BJ (cell line): ENCODE measurements at places on chromosomes 11 and 22. TPM values are rescaled to one million over a fixed set of nuclear protein-coding genes. Genes with fewer than 3 reads are reported as not detected.

GRCh38 chr11:125433454-125434121 is 62.5 kb downstream of the FEZ1 start:
- DNase-seq = no peak

Gene CHORDC1
- 14.3 and 21.1 TPM in 2 replicates for polyA plus RNA-seq

DNA sequence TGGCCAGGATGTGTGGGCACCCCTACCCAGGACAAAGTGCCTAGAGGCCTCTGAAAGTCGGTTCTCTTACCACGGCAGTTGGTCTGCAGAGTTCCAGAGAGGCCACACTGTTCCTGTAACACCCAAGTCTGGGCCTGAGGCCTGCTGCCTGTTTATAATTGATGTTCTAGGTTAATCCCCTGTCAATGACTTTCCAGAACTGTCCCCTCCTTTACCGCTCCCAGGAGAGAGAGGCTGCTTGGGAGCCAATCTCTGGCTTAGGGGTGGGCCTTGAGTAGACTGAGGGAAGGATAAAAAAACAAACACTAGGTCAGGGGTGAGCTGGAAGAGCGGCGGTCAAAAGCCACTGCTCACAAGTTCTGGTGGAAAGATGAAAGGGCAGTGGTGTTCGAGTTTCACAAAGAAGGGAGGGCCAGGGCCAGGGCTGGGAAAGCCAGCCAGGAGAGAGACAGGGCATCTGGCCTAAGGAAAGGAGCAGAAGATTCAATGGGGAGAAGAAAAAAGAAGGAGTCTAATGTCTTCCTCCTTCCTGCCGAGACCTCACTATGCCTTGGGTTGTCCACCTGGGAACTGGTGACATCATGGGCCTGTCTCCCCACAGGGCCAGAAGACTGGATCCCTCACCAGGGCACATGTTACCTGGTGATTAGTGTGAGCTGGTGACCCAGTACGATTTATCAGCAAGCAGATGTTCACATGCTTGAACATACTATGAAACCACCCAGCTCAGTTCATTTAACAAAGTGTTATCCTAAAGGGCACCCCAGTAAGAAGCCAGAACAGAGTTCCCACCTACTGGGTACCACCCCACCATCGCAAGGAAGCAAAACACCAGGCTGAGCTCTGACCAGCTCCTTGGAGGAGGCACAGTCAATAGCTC is 50.2 kb downstream of the PC start:
- DNase-seq = no peak

GRCh38 chr11:13140873-13141655 is 131.9 kb downstream of the RASSF10 start:
- no peak for DNase-seq

- DNase-seq = no peak
Measured at GRCh38 chr11:57568330-57568766, 876 bp upstream of the UBE2L6 start.

DNA sequence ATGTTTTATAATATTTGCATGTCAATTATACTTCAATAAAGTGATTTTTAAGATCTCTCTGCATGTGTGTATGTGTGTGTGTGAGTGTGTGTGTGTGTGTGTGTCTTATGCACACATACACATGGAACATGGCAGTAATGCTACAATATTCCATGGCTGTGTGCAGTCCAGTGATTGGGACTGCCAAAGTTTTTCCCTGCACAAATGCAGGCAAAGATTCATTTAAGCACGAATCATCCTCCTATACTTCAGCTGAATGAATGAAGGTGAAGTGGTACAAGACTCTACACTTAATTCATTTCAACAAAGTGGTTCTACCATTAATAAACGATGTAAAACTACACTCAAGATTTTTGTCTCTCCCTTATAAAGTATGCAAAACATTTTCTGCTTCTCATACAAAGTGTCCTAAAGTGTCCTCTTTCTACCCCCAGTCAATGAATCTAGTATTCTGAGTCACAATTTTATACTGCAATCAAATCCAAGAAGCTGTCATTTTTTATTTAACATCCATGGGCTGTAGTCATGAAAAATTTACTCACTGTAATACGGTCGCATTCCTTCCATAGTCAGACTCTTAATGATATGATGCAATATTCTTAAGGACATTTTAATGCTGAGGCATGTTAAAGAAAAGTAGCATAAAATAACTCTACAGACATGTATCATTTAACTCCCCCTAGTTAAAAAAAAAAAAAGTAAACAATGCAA is 132.4 kb downstream of the TTC28 start:
- DNase-seq = peak; percentile 93

DNA sequence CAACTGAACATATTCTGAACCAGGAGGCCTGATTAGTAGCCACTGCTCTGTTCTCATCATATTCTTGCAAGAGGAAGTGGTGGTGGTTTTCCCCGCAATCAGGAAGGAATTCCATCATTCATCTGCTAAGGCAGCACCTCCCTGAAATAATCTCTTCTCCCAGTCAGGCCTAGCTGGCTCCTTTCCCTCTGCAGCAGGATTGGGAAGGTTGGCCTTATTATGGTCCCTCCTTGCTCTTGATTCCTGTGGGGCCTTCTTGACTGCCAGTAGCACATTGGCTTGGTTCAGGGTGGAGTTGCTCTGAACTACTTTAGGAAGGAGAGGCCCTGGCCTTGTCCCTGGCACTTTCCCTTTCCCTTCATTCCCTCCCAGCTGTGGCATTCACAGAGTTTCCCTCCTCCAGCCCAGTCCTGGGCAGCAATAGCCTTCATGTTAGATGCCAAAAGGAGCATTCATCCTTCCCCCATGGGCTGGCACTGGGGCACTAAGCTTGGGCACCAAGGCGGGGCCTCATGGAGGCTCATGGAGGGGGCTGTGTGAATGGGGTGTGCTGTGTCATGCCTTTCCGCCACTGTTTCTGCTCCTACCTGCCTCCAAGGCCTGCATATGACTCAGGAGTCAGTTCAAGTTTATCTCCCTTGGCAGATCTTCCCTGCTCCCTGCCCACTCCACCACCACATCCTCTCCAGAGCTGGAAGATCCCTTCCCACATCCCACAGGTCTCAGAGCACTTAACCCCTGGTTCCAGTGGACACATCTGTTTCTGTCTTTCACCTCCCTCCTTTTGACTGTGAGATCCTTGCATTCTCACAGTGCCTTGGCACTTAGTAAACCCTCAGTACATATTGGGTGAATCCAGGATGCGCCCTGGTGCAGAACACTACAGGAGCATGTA is 27.6 kb upstream of the CD44 start:
- DNase-seq = peak; percentile 69

- no peak for DNase-seq
Measured at GRCh38 chr11:98207086-98207485, 813.7 kb upstream of the CNTN5 start.

Gene PDE3B
- polyA plus RNA-seq = 0.06 TPM in 2 replicates

Gene PRODH
- not detected in 2 replicates for polyA plus RNA-seq

GRCh38 chr11:111379602-111380136 is 594 bp upstream of the POU2AF1 start:
- DNase-seq = no peak

DNA sequence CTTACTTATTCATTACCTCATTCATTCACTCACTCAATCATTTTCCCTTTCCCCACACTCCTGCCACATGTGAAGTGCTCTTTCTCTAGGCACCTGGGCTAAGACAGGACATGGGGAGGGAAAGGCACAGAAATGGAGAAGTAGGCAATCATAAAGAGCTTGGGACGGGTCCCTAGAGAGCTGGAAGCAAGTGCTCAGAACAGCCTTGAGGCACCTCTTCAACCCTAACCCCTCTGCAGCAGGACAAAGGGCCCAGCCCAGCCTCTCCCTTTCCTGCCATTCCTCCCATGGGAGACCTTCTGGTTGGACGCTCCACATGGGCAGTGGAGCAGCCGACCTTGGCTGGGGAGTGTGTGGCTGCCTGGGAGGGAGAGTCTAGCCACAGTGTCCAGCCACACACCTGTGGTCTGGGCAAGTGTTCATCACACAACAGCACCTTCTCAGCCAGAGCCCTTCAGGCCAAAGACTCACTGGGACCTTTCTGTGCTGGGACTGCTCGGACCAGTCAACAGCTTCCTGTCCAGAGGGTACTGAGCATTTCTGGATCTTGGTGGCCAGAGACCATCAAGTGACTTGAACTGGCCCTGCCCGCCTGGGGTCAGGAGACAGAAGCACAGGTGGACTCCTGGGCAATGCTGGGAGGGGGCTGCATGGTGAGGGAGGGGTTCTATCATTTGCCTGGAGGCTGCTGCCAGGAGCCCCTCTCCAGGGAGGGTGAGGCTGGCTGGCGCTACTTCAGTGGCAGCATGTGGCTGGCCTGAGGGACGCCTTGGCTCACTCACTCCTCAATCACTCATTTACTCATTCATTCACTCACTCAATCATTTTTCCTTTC is 1.0 kb upstream of the MUC5AC start:
- DNase-seq = no peak

DNA sequence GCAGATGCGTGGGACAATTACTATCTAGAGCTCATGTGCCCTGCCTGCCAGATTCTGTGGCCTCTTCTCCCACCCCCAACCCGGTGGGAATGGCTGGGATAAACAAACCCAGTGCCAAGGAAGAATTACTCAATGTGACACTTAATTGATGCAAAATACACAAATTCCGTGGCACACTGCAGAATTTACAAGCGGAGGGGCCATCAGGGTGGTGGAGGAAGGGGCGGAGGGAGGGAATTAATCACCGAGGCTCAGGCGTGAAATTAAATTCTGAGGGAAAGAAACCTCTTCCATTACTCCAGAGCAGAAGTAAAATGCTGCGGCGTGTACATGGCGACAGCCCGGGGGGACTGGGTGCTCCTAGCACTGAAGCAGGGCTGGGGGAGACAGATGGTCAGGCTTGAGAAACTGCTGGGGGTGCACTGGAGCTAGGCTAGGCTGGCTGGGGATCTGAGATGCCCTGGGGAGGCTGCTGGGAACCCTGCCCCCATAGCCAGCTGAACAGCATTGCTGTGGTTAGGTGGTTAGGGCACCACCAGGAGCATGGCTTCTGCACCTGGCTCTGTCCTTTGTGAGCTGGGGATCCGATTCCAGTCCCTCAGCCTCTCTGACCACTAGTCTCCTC is 200.6 kb downstream of the CEP164 start:
- no peak for DNase-seq

DNA sequence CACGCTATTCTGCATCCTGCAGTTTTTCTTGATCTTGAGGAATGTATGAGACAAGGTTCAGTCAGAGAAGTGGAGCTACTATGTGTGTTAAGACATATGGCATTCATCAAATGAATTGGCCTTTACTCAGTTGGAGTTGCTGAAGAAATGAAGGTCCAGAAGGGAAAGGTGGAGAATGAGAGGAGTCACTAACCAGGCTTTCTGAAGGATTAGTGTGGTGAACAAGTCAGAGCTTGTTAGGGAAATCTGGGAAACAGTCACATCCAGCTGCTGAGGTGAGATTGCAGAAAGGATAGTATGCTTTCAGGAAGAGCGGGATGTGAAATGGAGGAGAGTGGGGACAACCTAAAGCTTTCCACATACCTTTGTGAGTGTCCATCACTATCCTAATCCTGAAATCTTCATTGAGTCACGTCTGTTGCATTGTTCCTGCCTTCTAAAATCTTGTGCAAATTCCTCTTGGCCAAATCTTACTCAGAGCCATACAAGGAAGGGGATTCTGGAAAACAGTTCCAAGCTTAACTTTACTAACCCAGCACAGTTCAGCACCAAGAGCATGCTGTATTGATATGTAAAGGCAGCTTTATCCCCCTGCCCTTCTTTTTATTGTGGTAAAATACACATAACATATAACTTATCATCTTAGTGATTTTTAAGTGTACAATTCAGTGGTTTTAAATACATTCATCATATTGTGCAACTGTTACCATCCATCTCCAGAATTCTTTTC is 11.4 kb upstream of the PITPNB start:
- no peak for DNase-seq

GRCh38 chr22:31019191-31019930 is 50.3 kb downstream of the TUG1 start:
- DNase-seq = no peak

DNA sequence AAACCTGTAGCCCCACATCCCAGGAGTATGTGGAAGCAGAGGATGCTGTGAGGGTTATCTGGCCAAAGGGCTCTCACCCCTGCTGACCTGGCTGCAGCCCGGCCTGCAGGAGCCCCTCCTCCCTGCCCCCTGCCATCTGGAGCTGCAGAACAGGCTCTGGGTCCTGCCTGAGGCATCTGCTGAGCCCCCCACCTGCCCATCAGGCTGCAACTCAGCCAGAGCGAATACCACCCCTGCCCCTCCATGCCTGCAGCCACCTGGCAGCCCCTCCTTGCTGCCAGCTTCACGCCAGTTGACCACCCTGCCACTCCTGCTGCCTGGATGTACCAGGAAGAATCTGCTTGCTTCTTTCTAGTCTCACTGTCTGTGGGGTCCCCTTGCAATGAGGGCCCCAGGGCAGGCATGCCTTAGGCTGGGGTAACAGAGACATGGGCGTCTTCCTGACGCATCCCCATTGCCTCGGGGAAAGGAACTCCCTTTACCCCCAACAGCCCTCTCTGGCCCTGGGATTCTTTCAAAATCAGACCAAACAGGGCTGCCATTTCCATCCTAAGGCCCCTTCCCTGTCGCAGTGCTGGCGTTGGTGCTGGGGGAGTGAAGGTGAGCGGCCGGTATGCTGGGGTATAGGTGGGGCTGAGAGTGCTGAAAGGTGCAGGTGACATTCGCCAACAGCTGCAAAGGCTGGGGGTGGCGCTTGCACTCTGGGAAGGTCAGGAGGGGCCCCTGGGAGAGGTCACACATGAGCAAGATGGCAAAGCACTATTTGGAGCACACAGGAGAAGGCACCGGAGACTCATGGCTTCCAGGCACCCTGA is 1334.6 kb downstream of the TBC1D22A start:
- no peak for DNase-seq

- no peak for DNase-seq
Measured at GRCh38 chr22:43533656-43534428, 122.0 kb downstream of the MPPED1 start.

DNA sequence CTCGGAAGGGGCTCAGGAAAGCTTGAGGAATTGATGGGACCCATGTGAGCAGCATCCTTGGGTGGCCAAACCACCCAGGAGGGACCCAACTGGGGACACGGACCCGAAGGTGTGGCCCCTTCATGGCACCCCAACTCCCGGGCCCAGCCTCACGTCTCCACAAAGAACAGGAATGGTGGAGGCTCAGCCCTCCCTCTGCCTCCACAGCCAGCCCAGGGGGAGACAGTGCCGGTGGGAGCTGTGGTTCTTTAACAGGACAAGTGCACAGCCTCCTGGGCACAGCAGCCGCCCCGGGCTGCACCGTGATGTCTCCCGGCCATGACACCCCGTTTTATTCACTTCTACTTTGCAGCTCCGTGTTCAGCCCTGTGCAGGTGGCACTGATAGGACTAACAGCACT is 587.2 kb downstream of the BRD1 start:
- DNase-seq = no peak

Gene PHETA2
- 20.1 and 27.4 TPM in 2 replicates for polyA plus RNA-seq

Gene WNT11
- 0.25 and 0.26 TPM in 2 replicates for polyA plus RNA-seq

GRCh38 chr11:60985991-60986915 is 14.8 kb downstream of the CD6 start:
- DNase-seq = no peak

Gene RIMBP3C
- 0.06 and 0.11 TPM in 2 replicates for polyA plus RNA-seq
